Epithelial cell of proximal tubule (primary cell): ENCODE measurements at places on chromosomes 2 and 18. TPM values are rescaled to one million over a fixed set of nuclear protein-coding genes. Genes with fewer than 3 reads are reported as not detected.

Gene CCL20
- total RNA-seq: 1.0 and 1.2 TPM in 2 replicates

Gene CNDP2
- 171 and 198 TPM in 2 replicates for total RNA-seq

Gene REG1B
- not detected in 2 replicates for total RNA-seq

Gene ASTL
- total RNA-seq: not detected in 2 replicates

Gene CELF4
- not detected in 2 replicates for total RNA-seq
